Naive thymus-derived CD8-positive, alpha-beta T cell (primary cell): ENCODE measurements at places on chromosomes 5 and 9. TPM values are rescaled to one million over a fixed set of nuclear protein-coding genes. Genes with fewer than 3 reads are reported as not detected.

- DNase-seq = no peak
- no peaks in the 10 kb centered on the region for H3K27me3 ChIP-seq
- no peak overlapping the region for H3K27ac ChIP-seq
These were observed 185.1 kb downstream of the ADAMTSL1 start for GRCh38 chr9:18658804-18659705.

- H3K4me3 ChIP-seq = no peak overlapping the region
- H3K4me1 ChIP-seq = no peaks in the 10 kb centered on the region
- H3K27ac ChIP-seq = no peak overlapping the region
- H3K36me3 ChIP-seq = no peaks in the 10 kb centered on the region
These were observed 64.4 kb downstream of the PLCXD3 start for GRCh38 chr5:41445937-41446563.

- no peaks in the 10 kb centered on the region for H3K36me3 ChIP-seq
- H3K27ac ChIP-seq = no peak overlapping the region
- H3K4me1 ChIP-seq = no peaks in the 10 kb centered on the region
- H3K27me3 ChIP-seq = no peaks in the 10 kb centered on the region
- H3K4me3 ChIP-seq = no peak overlapping the region
These were observed 143.8 kb downstream of the MELK start for GRCh38 chr9:36716496-36716895.

GRCh38 chr9:124293718-124294506 lies 36.2 kb downstream of the NEK6 start:
- H3K4me3 ChIP-seq = no peak overlapping the region
- no peaks in the 10 kb centered on the region for H3K36me3 ChIP-seq
- H3K4me1 ChIP-seq = peaks cover 15% of the 10 kb centered on the region
- DNase-seq = no peak

DNA sequence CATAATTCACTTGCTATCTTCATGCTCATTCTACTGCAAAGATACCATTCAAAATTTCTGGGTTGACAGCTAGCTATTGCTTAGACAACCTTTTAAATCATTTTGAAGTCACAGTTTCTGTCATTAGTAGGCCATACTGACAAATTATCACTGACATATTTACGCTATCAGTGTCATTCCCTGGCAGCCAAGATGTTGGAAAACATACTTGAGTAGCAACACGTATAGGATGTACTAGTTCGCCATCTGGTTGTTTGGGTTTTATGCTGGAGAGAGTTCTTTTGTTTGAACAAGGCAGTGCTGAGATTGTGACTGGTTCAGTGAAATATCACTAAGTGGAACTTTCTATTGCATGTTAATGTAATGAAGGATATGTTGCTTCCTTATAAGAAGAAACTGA lies 621.9 kb downstream of the DTWD2 start:
- no peak for DNase-seq
- H3K27ac ChIP-seq = no peak overlapping the region
- H3K36me3 ChIP-seq = no peaks in the 10 kb centered on the region
- H3K4me1 ChIP-seq = no peaks in the 10 kb centered on the region
- H3K4me3 ChIP-seq = no peak overlapping the region

- H3K27me3 ChIP-seq = no peaks in the 10 kb centered on the region
- no peak overlapping the region for H3K27ac ChIP-seq
- H3K36me3 ChIP-seq = peaks cover 18% of the 10 kb centered on the region
- no peak for DNase-seq
- H3K4me1 ChIP-seq = no peaks in the 10 kb centered on the region
These were observed 16.7 kb upstream of the LRRC70 start for GRCh38 chr5:62561896-62562295.

- H3K27me3 ChIP-seq = no peaks in the 10 kb centered on the region
- H3K27ac ChIP-seq = no peak overlapping the region
- H3K36me3 ChIP-seq = no peaks in the 10 kb centered on the region
- no peak overlapping the region for H3K4me3 ChIP-seq
- no peak for DNase-seq
These were observed 217.1 kb downstream of the PIK3R1 start for GRCh38 chr5:68432682-68433081.

- peaks cover 85% of the 10 kb centered on the region for H3K36me3 ChIP-seq
- DNase-seq = no peak
- no peaks in the 10 kb centered on the region for H3K27me3 ChIP-seq
- H3K4me1 ChIP-seq = peaks cover 2% of the 10 kb centered on the region
- H3K4me3 ChIP-seq = no peak overlapping the region
- no peak overlapping the region for H3K27ac ChIP-seq
These were observed 54.0 kb downstream of the GPR21 start for GRCh38 chr9:123087359-123087888.

- H3K4me3 ChIP-seq = no peak overlapping the region
- H3K4me1 ChIP-seq = peaks cover 57% of the 10 kb centered on the region
- peaks cover 24% of the 10 kb centered on the region for H3K36me3 ChIP-seq
- no peaks in the 10 kb centered on the region for H3K27me3 ChIP-seq
These were observed 28.7 kb downstream of the TLE4 start for GRCh38 chr9:79600466-79600865.

- H3K4me1 ChIP-seq = no peaks in the 10 kb centered on the region
- H3K27ac ChIP-seq = no peak overlapping the region
These were observed 24.3 kb downstream of the MAT2B start for GRCh38 chr5:163529698-163530097.

GRCh38 chr5:154698763-154699162 lies 56.4 kb upstream of the LARP1 start:
- H3K27ac ChIP-seq = no peak overlapping the region
- H3K4me3 ChIP-seq = no peak overlapping the region
- no peak for DNase-seq
- H3K36me3 ChIP-seq = no peaks in the 10 kb centered on the region
- peaks cover 7% of the 10 kb centered on the region for H3K27me3 ChIP-seq

Gene SPATA31A3
- not detected for polyA plus RNA-seq

Gene OR2K2
- not detected for polyA plus RNA-seq

Gene CLIC3
- 30.2 TPM for polyA plus RNA-seq

Gene MYMK
- not detected for polyA plus RNA-seq
